Stimulated activated CD8-positive, alpha-beta memory T cell treated with anti-CD3 and anti-CD28 coated beads, Interleukin-2, amount 100 ng/mL, for 48 hours (primary cell): ENCODE measurements at places on chromosomes 11 and 22.

DNA sequence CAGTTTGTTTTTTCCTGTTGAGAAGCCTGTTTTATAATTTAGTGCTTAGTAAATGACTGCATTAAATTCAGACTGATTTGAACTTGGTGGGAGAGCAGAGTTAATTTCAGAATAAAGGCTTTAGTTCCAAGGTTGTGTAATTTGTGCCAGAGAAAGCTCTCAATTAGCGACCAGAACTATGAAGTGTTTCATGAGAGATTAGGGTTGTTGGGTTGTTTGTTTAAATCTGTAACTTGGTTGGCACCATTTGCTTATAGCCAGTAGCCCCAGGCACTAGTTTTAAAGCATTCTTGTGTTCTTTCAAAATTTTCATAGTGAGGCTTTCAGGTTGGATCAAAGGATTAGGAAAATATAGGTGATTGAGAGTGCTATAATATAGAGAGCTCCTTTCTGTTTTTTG is 25.5 kb downstream of the UVRAG start:
- no peak for DNase-seq

- DNase-seq: no peak
Observed at GRCh38 chr11:49405743-49406142, 197.3 kb upstream of the FOLH1 start.

DNA sequence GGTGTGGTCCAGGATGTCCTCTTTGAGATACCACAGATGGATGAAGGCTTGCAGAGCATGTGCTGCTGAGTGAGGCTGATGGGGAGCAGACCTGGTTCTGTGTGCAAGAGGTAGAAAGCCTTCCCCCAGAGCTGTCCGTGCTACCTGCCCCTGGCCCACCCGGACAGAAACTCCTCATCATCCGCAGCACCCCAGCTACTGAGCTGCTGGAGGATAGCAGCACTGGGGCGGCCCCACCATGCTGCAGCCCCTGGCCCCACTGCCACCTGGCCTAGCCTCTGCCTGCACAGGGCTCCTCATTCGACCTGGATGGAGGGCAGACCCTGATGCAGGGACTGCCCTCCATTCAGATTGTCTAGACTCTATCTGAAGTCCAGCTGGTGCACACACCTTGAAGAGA is 50.5 kb downstream of the NCAPD3 start:
- DNase-seq: no peak

DNA sequence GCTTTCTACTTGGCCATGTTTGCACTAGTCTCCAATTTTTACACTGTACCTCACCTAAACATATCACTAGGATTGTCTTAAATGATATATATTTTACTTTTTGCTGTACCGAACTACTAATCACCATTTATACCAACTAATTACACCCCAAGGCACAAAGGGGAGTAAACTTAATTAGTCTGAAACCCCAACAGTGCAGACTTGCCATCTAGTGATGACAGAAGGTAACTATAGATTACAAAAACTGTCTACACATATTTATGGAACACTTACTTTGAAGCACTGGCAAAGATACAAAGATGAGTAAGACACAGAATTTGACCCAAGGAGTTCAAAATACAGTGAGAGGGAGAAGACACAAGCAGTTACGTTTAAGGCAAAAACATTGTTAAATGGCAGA is 139.7 kb downstream of the CNTN5 start:
- DNase-seq: no peak

DNA sequence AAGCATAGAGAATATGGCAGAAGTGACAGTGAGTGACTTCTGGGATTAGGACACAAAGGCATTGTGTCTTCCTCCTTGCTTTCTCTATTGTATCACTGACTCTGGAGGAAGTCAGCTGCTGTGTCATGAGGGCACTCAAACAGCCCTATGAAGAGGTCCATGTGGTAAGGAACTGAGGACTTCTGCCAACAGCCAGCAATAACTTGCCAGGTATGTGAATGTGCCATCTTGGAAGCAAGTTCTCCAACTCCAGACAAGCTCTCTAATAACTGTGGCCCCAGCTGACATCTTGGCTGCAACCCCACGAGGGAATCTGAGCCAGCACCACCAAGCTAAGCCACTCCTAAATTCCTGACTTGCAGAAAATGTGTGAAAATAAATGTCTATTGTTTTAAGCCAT is 83.6 kb upstream of the ZBED5 start:
- no peak for DNase-seq

DNA sequence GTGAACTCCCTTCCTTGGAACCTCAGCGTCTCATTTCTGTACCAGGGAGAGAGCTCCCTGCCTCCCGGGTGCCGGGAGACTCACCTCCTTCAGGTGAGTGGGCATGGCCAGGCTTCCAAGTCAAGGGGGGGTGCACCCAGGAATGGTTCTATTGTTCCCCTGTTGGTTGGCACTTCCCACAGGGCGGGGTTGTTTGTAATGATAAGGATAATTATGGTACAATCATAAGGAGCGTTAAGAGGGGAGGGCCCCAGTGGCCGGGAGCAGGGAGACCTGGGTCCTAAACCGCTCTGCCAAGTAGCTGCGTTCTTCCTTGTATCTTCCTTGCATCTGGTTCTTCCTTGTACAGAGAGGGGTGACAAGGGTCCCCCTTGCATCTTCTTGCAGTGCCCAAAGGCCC is 79.1 kb downstream of the LRRC32 start:
- no peak for DNase-seq
